ENCODE measurements at places on chromosomes 4 and X. TPM values are rescaled to one million over a fixed set of nuclear protein-coding genes. Genes with fewer than 3 reads are reported as not detected.

CTAG1A gene
- total RNA-seq: not detected

SYNPO2 gene
- 0.24 TPM for total RNA-seq

GRCh38 chr4:102824398-102824797, 3.0 kb downstream of the UBE2D3 start:
- DNase-seq: no peak

- DNase-seq: no peak
Measured at GRCh38 chrX:120731386-120731785, 101.5 kb upstream of the C1GALT1C1 start.

GRCh38 chr4:125313497-125313896, 1.3 kb upstream of the FAT4 start:
- DNase-seq: no peak

DNA sequence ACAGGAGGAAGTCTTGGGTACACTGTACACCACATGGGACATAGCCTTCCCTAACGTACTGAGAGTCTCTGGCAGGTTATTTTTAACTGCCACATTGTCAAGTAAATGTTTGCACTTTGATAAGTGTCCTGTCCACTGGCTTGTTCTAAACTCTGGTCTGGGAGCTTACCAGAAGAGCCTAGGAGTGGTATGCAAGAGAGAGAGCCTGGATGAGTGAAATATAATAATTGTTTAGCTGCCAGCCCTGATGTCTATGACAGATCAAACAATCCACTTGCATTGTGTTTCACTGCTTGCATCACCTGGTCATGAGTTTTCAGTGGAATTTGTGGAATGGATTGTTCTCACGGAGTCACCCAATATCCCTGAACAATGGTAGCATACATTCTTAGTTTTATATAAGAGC, 91.6 kb downstream of the SHROOM3 start:
- no peak for DNase-seq
